CD4-positive, alpha-beta memory T cell (primary cell): ENCODE measurements at places on chromosomes 11 and 22. TPM values are rescaled to one million over a fixed set of nuclear protein-coding genes. Genes with fewer than 3 reads are reported as not detected.

DNA sequence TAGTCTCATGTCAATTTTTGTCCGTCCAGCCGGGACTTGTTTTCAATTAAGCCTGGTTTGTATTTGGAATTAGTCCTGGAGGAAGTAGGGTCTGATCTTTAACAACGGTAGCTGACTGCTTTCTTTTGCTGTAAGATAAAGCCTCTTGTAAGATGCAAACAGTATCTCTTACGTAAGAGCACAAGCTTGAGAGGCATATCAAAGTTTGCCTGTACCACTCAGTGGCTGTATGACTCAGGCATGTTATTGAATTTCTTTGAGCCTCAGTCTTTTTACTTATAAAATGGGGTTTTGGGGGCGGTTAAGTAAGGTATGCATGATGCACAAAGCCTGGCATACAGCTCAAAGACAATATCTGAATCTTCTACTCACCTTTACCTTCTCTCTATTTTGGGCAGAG is 198.4 kb upstream of the NARS2 start:
- no peak for DNase-seq

DNA sequence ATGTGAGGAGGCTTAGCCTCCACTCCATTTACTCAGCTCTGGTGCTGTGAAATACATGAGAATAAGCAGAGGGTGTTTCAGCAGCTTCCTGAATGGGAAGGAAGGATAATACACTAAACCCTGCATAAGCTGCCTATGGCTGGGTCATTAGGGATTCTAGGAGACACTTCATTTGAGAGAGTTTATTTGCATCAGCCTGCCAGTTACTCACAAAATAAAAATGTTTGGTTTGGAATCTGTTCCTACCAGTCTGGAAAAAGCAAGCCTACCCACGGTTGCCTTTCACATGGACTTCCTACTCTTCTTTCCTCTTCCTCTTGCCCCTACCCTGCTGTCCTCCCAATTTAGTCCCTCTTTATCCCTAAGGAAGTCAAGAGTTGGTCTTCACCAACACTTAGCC is 20.5 kb downstream of the SLC1A2 start:
- no peak for DNase-seq

DNA sequence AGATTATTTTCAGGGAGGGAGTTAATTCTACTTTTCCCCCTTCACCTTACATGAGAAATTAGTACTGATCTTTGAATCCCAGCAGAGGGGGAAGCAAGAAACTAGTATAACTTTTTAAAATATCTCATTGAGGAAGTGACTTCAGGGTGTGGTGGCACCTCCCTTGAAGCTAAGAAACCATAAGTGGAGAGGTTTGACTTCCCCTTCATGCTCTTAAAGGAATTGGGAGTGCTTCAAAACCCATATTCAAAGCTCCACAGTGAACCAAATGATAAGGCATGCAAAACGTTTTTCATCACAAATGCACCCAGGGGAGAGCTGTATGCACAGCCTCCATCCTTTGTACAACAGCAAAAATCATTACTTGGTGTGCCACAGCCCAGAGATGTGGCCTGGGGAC is 540 bp downstream of the MS4A14 start:
- DNase-seq: no peak

DNA sequence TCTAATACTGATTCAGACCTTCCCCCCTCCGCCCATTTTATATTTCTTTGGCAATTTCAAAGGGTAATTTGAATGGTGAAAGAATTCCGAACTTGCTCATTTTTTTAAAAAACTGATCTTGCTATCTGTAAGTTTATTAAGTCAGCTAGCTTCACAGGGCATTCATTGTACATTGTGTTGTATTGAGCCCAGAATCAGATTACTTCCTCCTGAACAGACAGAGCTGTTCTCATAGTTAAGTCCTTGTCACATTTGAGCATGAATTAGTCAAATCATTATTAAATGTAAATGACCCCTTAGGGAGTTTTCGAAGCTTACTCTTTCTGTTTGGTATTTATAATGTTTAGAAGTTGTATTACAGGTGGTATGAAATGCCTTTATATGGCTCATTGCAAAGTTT is 34.4 kb downstream of the CYP2R1 start:
- DNase-seq: no peak

DNA sequence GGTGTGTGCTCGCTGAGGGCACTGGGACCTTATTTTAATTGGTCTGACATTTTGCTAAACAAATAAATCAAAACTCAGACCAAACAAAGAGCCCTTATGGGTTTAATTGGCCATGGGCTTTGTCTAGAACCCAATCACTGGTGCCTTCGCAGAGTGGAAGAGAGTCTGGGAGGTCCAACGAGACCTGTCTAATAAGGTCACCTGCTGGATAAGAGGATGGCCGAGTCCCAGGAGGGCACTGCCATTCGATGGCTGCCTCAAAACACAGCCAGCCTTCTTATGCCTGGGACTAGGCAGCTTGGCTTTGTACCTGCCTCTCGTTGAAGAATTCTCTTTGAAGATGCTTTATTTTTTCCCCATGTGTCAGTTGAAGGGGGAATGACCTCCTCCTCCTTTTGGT is 171.1 kb downstream of the CEP164 start:
- DNase-seq: no peak

DNA sequence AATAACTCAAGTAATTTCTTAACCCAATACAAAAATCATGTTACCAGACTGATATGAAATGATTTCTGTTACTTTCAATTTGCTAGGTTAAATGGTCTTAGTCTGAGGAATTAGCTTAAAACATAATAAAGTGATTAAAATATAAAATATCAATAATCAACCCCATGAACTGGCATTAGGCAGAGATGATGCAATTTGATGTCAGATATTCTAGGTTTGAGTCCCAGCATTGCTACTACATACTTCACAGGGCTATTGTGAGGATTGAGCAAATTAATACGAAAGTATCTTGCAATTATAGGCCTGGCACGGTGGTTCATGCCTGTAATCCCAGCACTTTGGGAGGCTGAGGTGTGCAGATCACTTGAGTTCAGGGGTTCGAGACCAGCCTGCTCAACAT is 66.5 kb downstream of the PICALM start:
- no peak for DNase-seq

Gene P4HA3
- not detected for total RNA-seq
